ENCODE measurements at places on chromosomes 16 and 17. TPM values are rescaled to one million over a fixed set of nuclear protein-coding genes. Genes with fewer than 3 reads are reported as not detected.

SLC7A6 gene
- total RNA-seq, result 20.9 TPM

CCL13 gene
- not detected for total RNA-seq

OTOA gene
- not detected for total RNA-seq

STUB1 gene
- total RNA-seq, result 201 TPM

EIF1 gene
- total RNA-seq, result 113 TPM

GJC1 gene
- total RNA-seq, result 19.1 TPM

CEP112 gene
- total RNA-seq, result 6.6 TPM

PDIA2 gene
- total RNA-seq, result not detected

TAC4 gene
- not detected for total RNA-seq

CACNG5 gene
- total RNA-seq, result not detected

ATP2A1 gene
- 0.11 TPM for total RNA-seq

ACSM2A gene
- total RNA-seq, result not detected

ST6GALNAC1 gene
- not detected for total RNA-seq

CDK12 gene
- total RNA-seq, result 21.0 TPM

HAS3 gene
- 0.43 TPM for total RNA-seq

SP2 gene
- 2.5 TPM for total RNA-seq

EFCAB13 gene
- total RNA-seq, result 1.4 TPM

SPATA22 gene
- not detected for total RNA-seq

MYH2 gene
- 0.65 TPM for total RNA-seq

CD300LF gene
- total RNA-seq, result not detected

CLEC3A gene
- total RNA-seq, result not detected

NUDT16L1 gene
- total RNA-seq, result 34.8 TPM

C16orf95 gene
- total RNA-seq, result 5.1 TPM

SOX9 gene
- total RNA-seq, result 13.8 TPM

TSPOAP1 gene
- 0.76 TPM for total RNA-seq

SPECC1 gene
- total RNA-seq, result 4.2 TPM
